ENCODE measurements at places on chromosomes 4 and X.

DNA sequence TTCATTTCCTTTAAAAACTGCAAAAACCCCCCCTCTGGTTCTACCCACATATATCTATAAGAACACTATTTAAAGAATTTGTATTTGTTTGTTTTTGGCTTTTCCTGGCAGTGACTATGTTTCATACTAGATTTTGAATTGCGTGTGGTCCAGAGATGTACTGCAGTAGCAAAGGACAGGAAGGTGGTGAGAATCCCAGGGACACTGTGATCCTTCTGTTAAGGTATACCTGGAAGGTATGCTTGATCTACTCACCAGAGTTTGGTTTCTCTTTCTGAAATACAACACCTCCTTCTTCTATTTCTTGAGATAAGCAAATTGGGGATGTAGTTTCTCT, 129.6 kb upstream of the RASGEF1B start:
- DNase-seq, result no peak

DNA sequence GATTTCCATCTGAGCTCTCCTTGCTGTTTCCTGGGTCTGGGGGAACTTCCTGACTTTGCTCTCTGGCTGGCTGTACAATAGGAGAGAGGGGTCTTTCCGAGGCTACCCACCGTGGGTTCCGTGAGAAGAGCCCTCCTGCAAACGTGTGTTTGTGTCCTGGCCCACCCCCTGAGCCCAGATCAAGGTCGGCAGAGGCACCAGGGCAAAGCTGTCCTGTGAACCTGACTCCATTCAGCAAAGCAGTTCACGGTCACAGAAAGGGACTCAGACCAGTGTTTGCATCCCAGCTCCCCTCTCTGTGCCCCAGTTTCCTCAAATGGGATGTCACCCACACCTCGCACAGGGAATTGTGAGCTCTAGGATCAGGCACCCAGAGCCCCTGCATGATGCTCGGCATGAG, 97.3 kb upstream of the PSAPL1 start:
- DNase-seq, result no peak

DNA sequence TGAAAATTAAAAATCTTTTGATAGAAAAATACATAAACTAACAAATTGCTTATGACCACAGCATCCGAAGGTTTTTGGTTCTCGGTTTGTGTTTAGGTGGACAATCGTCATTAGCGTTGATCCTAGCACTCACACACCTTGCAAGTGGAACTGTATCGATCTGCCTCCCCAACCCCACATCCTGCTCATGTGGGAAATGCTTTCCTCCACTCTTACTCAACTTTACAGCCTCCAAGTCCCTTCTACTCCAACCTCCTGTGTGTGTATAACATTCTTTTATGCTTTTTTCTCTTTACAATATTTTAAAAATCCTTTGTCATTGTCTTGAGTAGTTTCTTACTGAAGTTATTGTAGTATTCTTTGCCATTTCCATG, 15.6 kb upstream of the TMEM131L start:
- no peak for DNase-seq

DNA sequence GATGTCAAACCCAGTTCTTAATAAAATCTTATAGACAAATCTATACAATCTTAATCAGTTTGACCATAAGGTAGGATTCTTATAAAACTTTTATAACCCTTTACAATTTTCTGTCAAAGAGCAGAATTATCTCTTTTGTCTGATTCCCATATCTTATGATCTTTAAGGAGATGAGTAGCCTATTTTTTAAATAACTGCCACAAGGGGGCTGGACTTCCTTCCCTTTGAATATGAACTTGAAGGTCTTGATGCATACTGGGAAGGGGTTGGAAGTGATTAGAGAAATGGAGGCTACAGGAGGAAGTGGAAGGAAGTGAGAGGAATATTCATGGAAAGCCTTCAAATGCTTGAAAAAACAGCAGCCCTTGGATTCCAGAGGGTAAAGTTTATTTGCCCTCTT, 111.1 kb downstream of the APOOL start:
- DNase-seq, result no peak

- no peak for DNase-seq
Measured at GRCh38 chr4:73257651-73258435, 755 bp downstream of the ANKRD17 start.

DNA sequence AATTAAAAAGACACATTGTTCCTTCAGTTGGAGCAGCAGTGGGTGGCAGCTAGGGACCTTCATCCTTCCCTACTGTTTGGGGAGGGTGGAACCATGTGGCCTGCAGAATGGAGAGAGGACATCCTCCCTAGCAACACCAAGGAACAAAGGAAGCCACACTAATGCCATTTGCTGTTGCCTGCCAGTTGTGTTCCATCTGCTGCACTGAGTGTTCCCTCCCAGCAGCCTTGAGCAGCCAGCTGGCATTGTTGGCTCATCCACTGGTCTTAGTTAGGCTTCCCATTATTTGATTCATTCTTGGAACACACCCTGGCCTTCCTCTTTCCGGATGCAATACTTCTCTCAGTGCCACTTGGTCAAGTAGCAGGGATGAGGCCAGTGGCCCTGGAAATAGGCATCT, 25.0 kb upstream of the HMGB3 start:
- DNase-seq, result no peak

GRCh38 chrX:67892401-67892800, 348.6 kb downstream of the AR start:
- no peak for DNase-seq

- no peak for DNase-seq
Measured at GRCh38 chrX:20265221-20265725, 1.4 kb downstream of the RPS6KA3 start.

DNA sequence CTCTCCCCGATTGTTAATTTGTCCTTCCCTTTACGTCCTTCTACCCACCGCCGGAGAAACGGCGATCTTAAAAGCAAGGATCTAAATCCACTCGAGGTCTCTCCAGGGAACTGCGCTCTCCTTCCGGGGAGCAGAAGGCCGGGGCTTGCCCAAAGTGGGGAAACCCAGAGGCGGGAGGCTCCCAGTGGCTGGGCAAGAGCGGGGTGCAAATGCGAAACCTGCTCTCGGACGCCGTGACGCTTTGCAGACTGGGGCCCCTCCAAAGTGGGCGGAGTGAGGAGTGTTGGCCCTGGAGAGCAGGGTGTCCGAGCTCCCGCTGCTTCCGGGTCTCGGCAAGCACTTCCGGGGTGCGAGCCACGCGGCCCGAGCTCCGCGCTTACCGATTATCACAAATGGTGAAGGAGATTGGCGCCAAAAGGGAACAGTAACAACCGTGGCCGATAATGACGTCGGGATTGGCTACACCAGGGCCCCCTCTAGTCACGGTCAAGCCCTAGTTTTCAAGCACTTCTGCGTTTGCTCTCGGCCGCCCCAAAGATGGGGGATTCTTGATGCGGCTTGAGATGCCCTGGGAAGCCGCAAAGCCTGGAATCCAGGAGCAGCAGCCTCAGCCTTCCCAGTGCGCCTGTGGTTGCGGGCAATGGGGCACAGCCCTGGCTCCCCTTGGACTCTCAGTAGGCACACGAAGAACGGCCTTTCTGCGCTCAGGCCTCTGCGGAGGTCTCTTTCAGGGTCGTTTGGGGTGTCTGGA, 29.0 kb downstream of the HAND2 start:
- DNase-seq, result no peak

DNA sequence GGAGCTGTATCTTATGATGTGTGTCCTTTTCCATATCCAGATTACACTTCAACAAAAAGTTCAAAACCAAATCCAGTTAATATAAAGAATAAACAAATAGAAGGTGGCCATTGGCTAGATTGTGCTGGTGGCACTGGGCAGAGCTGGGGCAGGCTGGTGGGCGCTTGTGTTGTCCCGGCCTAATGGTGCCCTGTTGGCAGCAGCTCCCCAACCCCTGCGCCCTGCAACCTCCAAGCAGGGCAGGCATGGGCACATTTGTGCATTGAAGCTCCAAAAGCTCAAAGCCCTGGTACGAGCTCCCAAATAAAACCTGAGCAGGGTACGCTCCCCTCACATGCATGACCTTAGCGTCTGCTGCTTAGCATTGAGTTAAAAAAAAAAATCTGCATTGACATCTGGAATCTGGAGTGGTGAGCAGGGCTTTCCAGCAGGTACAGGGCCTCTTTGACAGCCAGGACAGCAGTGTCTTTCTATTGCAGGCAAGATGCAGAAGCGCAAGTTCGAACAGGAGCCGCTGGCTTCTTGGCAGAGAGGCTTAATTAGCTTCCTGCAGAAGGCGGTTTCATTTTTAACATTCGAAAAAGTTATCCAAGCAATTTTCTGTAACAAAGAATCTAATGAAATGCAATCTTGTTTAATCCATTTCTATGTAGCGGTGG, 25.9 kb upstream of the NYX start:
- no peak for DNase-seq

DNA sequence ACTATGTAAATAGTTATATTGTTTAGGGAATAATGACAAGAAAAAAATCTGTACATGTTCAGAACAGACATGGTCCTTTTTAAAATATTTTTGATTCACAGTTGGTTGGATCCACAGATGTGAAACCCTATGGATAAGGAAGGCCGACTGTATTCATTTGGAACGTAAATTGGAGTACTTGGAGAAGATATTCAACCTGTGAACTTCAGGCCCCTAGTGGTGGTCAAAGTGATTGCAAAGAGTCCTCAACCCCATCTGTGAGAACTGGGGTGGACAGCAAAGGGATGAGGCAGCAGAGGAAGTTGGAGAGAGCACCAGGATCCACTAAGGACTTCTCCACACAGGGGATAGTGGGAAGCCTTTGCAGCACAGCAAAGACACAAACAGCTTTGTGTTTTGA, 6.2 kb upstream of the CXCL13 start:
- DNase-seq, result peak; percentile 13

DNA sequence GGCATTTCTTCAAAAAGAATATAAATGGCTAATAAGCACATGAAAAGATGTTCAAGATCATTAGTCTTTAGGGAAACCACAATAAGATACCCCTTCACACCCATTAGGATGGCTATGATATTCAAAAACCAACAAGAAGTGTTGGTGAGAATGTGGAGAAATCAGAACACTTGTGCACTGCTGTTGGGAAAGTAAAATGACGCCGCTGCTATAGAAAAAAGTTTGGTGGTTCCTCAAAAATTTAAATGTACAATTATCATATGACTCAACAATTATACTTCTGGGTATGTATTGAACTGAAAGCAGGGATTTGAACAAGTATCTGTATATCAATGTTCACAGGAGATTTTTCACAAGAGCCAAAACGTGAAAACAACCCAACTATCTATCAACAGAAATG, 29.4 kb upstream of the NEUROG2 start:
- DNase-seq, result no peak

GRCh38 chrX:38363046-38363445, 10.6 kb downstream of the OTC start:
- no peak for DNase-seq

- DNase-seq, result no peak
Measured at GRCh38 chr4:168859100-168859499, 151.0 kb downstream of the CBR4 start.

- DNase-seq, result no peak
Measured at GRCh38 chr4:73918058-73918457, 48.9 kb downstream of the CXCL1 start.

- no peak for DNase-seq
Measured at GRCh38 chr4:67035501-67035900, 509.8 kb downstream of the CENPC start.

DNA sequence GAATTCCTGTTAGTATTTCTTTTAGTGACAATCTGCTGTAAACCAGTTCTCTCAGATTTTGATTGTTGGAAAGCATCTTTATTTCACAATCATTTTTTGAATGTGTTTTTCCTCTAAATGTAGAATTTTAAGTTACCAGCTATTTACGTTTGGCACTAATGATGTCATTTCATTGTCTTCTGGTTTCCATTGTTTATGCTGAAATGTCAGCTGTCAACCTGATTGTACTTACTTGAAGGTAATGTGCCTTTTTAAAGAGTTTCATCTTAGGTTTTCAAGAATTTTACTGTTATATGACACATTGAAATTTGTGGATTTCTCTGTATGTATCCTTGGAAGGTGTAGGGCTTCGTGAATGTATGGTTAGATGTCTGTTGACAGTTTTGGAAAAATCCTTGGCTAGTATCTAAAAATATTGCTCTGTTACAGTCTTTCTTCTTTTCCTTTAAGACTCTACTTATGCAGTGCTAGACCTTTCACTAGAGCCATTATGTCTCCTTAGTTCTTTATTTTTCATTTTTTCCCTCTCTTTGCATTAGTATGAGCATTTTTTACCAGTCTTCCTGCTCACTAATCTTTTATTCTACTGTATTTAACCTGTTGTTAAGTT, 30.4 kb downstream of the SMAD1 start:
- no peak for DNase-seq

DNA sequence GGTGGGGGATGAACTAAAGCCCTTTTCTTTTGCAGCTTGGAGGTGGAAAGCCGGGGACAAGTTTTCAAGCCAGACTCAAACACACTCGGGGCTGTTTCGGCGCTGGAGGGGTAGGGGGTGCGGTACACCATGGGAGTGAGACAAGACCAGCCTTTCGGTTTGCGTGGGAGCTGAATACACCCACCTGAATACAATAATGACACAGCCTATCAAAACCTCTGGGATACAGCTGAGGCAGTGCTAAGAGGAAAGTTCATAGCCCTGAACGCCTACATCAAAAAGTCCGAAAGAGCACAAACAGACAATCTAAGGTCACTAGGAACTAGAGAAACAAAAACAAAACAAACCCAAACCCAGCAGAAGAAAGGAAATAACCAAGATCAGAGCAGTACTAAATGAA, 163.3 kb downstream of the ATRX start:
- DNase-seq, result no peak

GRCh38 chr4:74159143-74159709, 1.3 kb downstream of the MTHFD2L start:
- DNase-seq, result no peak

DNA sequence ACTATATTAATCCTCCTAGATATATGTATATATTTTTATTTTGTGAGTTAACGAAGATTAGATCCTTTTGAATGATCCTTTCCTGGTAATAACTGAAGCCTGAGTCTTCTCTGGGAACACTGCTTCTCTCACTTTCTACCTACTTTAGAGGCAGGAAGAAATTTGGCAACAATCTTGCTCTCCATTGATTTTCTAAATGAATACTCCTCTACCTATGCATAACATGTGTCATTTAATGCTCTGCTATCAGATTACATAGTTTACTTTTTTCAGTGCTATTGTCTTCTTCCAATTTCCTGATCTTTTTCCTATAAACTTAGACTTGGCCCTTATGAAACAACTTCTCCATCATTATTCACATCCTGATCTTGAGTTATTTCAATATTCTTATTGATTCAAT, 60.4 kb upstream of the PDHA2 start:
- no peak for DNase-seq

DNA sequence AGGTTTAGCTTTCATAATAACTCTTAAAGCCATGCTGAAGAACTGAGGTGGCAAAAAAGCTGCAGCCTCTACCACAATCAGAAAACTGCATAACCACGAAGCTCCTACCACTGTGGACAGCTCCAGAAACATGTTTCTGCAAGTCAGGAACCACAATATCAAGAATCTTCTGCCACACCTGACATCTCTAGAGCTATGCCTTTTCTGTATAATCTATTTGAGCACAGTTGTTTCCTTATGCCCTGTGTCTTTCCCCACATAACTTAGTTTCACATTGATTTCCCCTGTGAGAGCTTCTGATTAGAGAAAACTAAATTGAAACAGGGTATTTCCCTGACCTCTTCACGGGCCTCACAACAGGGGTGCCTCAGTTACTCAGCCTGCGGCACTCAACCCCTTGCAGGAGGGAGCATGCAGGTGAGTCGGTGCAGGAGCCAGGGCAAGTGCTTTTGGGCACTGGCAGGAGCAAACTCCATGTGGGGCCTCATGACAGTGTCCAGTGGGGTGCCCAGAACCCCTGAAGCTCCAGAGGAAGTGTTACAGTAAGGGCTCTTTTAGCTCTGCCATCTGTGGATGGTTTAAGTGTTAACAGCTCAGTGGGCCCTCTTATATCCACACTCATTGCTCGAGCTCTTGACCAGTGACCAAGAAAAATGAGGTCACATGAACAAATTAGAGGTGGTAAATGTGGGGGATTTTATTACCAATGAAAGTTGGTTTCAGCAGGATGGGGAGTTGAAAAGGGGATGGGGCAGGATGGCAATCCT, 132.8 kb upstream of the BMP3 start:
- DNase-seq, result no peak
